ENCODE measurements at places on chromosomes 12 and 14. TPM values are rescaled to one million over a fixed set of nuclear protein-coding genes. Genes with fewer than 3 reads are reported as not detected.
A peak's percentile ranks its signal among the peaks of the same experiment; 100 is the strongest.

GRCh38 chr14:72610831-72611200 lies 283.1 kb downstream of the DPF3 start:
- H3K4me1 ChIP-seq, result no peaks in the 10 kb centered on the region
- no peak overlapping the region for H3K27ac ChIP-seq
- H3K27me3 ChIP-seq, result no peaks in the 10 kb centered on the region

The TMEM253 gene
- not detected for total RNA-seq

DNA sequence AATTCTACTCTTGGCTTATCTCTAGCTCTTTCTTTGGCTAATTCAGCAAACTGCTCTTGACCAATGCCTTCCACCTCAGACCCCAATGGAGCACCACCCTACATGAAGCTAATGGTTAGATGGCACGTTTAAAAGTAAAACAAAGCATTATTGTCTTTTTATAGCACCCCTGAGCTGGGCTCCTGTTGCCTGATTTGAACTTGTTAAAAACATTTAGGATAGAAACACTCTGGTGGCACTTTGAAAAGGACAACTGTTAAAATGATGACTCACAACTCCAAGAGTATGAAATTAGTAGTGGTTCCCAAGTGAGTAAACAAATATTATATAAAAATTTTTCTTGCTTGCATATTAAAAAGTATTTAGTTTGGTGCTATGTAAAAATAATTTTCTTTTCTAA lies 299.6 kb upstream of the DCN start:
- no peaks in the 10 kb centered on the region for H3K36me3 ChIP-seq
- H3K4me3 ChIP-seq, result no peak overlapping the region
- no peaks in the 10 kb centered on the region for H3K4me1 ChIP-seq
- DNase-seq, result no peak
- no peak overlapping the region for H3K27ac ChIP-seq
- H3K27me3 ChIP-seq, result no peaks in the 10 kb centered on the region

GRCh38 chr12:15527201-15528080 lies 205.1 kb downstream of the PTPRO start:
- no peaks in the 10 kb centered on the region for H3K27me3 ChIP-seq
- H3K4me3 ChIP-seq, result no peak overlapping the region
- no peaks in the 10 kb centered on the region for H3K4me1 ChIP-seq
- H3K36me3 ChIP-seq, result no peaks in the 10 kb centered on the region
- H3K27ac ChIP-seq, result no peak overlapping the region

GRCh38 chr12:17802657-17803641 lies 287.0 kb downstream of the RERGL start:
- no peak overlapping the region for H3K27ac ChIP-seq
- no peaks in the 10 kb centered on the region for H3K4me1 ChIP-seq
- no peak for DNase-seq
- H3K36me3 ChIP-seq, result no peaks in the 10 kb centered on the region
- no peaks in the 10 kb centered on the region for H3K27me3 ChIP-seq

DNA sequence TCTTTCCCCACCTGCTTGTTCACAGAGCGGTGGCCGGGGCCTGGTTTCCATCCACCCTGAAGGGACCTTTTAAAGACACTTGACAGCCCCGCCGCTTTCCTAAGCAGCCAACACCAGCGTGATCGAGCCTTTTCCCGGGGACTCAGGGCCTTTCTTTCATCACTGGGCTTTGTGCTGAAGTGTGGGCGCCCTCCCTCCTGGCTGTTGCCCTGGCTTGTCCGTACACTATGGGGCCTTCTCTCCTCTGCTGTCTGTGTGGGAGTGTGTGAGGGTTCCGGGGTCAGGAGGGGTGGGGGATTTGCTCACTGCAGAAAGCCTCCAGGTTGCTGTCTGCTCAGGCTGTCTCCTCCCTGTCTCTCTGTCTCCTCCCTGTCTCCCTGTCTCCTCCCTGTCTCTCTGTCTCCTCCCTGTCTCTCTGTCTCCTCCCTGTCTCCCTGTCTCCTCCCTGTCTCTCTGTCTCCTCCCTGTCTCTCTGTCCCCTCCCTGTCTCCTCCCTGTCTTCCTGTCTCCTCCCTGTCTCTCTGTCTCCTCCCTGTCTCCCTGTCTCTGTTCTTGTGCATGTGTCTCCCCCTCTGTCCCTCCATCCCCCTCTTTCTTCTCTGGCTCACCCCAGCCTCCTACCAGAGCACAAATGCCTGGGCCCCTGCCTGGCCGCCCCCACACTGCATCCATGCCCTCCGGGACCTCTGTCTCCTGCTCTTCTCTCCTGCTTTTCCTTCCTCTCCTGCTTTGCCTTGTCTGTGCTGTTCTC lies 64.7 kb downstream of the CCDC92 start:
- no peak overlapping the region for H3K27ac ChIP-seq
- H3K4me3 ChIP-seq, result no peak overlapping the region
- no peaks in the 10 kb centered on the region for H3K36me3 ChIP-seq
- DNase-seq, result no peak
- no peaks in the 10 kb centered on the region for H3K27me3 ChIP-seq
- no peaks in the 10 kb centered on the region for H3K4me1 ChIP-seq

- no peak for DNase-seq
- no peaks in the 10 kb centered on the region for H3K27me3 ChIP-seq
- peaks cover 13% of the 10 kb centered on the region for H3K4me1 ChIP-seq
- H3K4me3 ChIP-seq, result no peak overlapping the region
- H3K36me3 ChIP-seq, result no peaks in the 10 kb centered on the region
Observed at GRCh38 chr12:66275040-66275439, 27.3 kb upstream of the HELB start.

DNA sequence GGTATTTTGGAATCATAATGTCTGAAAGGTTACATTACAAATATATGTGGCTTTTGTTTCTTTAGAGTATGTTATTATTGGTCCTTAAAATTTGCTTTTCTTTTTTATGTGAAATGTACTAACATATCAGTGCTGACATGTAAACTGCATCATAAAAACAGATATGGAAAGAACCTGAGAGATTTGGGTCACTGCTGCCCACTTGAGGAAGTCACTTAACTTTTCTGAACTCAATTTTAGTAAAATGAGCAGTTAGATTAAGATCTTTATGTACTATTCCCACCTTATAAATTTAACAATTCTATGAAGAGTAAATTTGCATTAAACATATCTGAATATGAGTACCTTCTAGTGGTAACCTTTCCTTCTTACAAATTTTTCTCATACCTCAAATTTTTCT lies 7.5 kb downstream of the PTGR2 start:
- H3K36me3 ChIP-seq, result no peaks in the 10 kb centered on the region
- H3K4me3 ChIP-seq, result no peak overlapping the region
- no peak for DNase-seq
- H3K4me1 ChIP-seq, result no peaks in the 10 kb centered on the region
- no peak overlapping the region for H3K27ac ChIP-seq

DNA sequence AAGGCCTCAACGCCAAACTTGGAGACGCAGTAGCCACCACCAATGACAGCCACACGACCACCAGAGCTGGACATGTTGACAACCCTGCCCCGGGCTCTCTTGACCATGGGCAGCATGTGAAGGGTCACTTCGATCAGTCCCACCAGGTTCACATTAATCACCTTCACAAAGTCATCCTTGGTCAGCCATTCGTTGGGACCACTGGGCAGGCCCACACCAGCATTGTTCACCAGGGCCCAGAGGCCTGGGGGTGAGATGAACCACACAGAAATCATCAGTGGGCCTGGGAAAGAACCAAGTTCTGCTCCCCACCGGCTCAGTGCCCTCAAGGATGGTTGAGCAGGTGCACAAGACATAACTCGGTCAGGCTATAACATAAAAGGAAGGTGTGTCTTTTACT lies 4.0 kb downstream of the SDR9C7 start:
- H3K36me3 ChIP-seq, result no peaks in the 10 kb centered on the region
- H3K27me3 ChIP-seq, result no peaks in the 10 kb centered on the region
- H3K4me3 ChIP-seq, result no peak overlapping the region

The PIP4P1 gene
- 87.1 TPM for total RNA-seq

The PLEKHG7 gene
- total RNA-seq, result not detected

GRCh38 chr14:78959674-78960264 lies 789.6 kb downstream of the NRXN3 start:
- peak; percentile 26 for DNase-seq
- H3K27ac ChIP-seq, result no peak overlapping the region
- no peaks in the 10 kb centered on the region for H3K4me1 ChIP-seq
- H3K36me3 ChIP-seq, result no peaks in the 10 kb centered on the region
- H3K4me3 ChIP-seq, result no peak overlapping the region

DNA sequence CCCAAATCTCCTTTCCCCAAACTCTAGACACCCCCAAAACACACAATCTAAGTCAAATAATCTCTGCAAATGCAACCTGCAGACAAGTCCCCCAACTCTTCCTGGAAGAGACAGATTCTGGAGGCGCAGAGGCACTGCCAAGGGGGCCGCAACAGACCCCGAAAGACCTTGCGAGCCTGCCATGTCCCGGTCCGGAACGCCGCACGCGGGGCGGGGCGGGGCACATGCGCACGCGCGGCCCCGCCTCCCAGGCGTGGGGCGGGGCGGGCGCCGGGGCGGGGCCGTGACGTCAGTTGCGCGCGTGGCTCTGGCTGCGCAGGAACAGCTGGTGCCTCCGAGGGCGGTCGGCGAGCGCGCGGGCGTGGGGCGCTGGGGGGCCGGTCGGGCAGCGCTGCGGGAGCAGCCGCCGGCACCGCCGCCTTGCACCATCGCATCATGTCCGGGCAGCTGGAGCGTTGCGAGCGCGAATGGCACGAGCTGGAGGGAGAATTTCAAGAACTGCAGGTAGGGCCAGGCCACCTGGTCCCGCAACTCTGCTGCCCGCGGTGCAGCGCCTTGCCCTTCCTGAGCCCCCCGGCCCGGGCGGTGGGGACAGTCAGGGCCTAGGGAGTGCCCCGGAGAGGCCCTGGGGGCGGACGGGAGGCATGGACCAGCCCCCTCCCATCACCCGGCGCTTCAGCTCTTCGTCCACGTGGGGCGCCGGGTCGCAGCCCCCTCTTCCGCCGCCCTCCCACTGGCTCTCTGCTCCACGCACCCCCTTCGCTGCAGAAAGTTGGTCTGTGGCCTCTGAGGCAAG lies at the start of gene TMEM120B:
Gene TMEM120B, plus strand, starts transcription at position 292 of the 796 bp plus-strand sequence. Its CDS starts 144 bp downstream, at position 436.
- H3K27ac ChIP-seq, result peak within 1 kb of the TSS; percentile 82
- H3K27me3 ChIP-seq, result no peaks in the 10 kb centered on the region
- peak; percentile 75 for DNase-seq
- peak within 1 kb of the TSS; percentile 99 for H3K4me3 ChIP-seq
- H3K4me1 ChIP-seq, result peaks cover 11% of the 10 kb centered on the region

- H3K4me1 ChIP-seq, result no peaks in the 10 kb centered on the region
- H3K27ac ChIP-seq, result no peak overlapping the region
- no peak overlapping the region for H3K4me3 ChIP-seq
- no peak for DNase-seq
Observed at GRCh38 chr12:109967383-109968031, 28.7 kb downstream of the GIT2 start.

The GPRC5D gene
- not detected for total RNA-seq

The TNFAIP2 gene
- total RNA-seq, result 41.8 TPM

DNA sequence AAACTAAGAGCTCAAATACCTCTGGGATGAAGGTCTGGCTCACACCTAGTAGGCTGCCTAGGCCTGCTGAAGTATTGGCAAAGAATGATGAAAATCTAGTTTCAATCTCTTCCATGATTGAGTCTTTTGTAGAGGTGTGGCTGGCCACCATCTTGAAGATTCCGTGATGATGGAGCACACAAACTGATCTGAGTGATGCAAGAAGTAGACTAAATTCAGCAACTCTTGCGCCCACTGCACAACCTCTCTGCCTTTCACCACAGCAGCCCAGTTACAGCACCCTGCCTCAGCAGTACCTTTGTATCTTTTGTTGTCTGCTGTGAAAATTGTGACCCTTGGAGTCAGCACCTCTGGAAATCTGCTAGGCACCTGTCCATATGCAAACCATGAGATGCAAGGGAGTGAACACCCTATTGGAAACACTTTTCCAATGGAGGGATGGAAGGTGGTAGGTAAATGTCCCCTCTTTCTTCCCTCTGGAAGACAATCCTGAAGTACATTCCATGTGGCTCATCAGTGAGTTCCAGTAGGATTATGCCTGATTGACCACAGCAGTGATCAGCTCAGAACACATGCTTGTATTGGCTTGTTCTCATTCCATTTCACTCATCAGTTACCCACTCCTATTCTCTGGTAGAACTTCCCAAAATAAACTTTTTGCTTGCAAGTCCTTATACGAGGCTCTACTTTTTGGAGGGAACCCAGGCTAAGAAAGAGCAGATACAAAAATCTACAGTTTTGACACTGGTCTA lies 58.6 kb downstream of the BTBD7 start:
- no peak overlapping the region for H3K27ac ChIP-seq
- no peak overlapping the region for H3K4me3 ChIP-seq
- no peak for DNase-seq
- no peaks in the 10 kb centered on the region for H3K4me1 ChIP-seq
- no peaks in the 10 kb centered on the region for H3K27me3 ChIP-seq

The TSPAN11 gene
- total RNA-seq, result not detected

The KIF5A gene
- 1.0 TPM for total RNA-seq

DNA sequence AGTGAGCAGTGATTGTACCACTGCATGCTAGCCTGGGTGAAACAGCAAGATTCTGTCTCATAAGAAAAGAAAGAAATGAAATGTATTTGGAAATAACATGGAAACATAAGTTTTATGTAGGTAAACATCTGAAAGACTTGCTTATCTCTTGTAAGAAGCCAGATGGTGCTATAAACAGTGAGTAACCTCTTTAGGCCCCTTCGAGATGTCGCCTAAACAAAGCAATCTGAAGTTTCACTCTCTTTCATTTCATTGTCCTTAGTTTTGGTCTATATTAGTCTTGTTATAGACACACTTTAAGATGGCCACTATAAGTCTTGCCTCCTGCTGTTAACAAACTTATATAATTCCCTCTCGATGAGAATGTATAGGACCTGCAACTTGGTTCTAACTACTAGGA lies 472.6 kb upstream of the ATP2B1 start:
- H3K27me3 ChIP-seq, result no peaks in the 10 kb centered on the region
- H3K36me3 ChIP-seq, result no peaks in the 10 kb centered on the region
- no peak for DNase-seq

- no peaks in the 10 kb centered on the region for H3K4me1 ChIP-seq
- H3K27me3 ChIP-seq, result peaks cover 2% of the 10 kb centered on the region
- no peak for DNase-seq
- no peak overlapping the region for H3K4me3 ChIP-seq
Observed at GRCh38 chr12:126891789-126892188, 1375.2 kb upstream of the TMEM132C start.

DNA sequence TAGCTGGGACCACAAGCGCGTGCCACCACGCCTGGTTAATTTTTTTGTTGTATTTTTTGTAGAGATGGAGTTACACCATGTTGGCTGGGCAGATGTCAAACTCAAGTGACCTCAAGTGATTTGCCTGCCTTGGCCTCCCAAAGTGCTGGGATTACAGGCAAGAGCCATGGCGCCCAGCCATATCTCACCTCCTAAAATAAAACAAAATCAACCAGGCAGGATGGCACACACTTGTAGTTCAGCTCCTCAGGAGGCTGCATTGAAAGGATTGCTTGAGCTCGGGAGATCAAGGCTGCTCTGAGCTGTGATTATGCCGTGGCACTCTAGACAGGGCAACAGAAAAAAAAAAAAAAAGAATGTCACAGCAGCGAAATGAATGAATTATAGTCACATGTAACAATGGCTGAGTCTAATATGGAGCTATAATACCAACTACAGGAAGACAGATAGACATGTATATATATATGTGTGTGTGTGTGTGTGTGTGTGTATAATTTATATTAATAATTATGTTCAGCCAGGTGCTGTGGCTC lies 19.3 kb upstream of the TMEM120B start:
- no peaks in the 10 kb centered on the region for H3K36me3 ChIP-seq
- no peaks in the 10 kb centered on the region for H3K27me3 ChIP-seq
- H3K4me1 ChIP-seq, result no peaks in the 10 kb centered on the region
- no peak overlapping the region for H3K4me3 ChIP-seq
- H3K27ac ChIP-seq, result no peak overlapping the region

The OR4Q3 gene
- total RNA-seq, result not detected

The PZP gene
- total RNA-seq, result not detected
